ENCODE measurements at places on chromosomes 11 and 22. TPM values are rescaled to one million over a fixed set of nuclear protein-coding genes. Genes with fewer than 3 reads are reported as not detected.

Gene TENM4
- total RNA-seq, result 21.8 TPM

Gene SLC22A8
- not detected for total RNA-seq

Gene LRRC32
- 9.0 TPM for total RNA-seq

Gene CAPN5
- total RNA-seq, result 30.4 TPM

Gene GPHA2
- total RNA-seq, result not detected

Gene SLC5A12
- total RNA-seq, result not detected

Gene FGF19
- not detected for total RNA-seq

Gene HPX
- 0.64 TPM for total RNA-seq

Gene CCDC134
- 6.9 TPM for total RNA-seq

Gene OR51E1
- total RNA-seq, result not detected

Gene SPDYC
- total RNA-seq, result not detected

Gene SNRPD3
- 72.7 TPM for total RNA-seq

Gene CARD18
- 4.4 TPM for total RNA-seq

Measured in esophagus mucosa (tissue), 1 donor.